ENCODE measurements at places on chromosomes 3 and 15. TPM values are rescaled to one million over a fixed set of nuclear protein-coding genes. Genes with fewer than 3 reads are reported as not detected.

DNA sequence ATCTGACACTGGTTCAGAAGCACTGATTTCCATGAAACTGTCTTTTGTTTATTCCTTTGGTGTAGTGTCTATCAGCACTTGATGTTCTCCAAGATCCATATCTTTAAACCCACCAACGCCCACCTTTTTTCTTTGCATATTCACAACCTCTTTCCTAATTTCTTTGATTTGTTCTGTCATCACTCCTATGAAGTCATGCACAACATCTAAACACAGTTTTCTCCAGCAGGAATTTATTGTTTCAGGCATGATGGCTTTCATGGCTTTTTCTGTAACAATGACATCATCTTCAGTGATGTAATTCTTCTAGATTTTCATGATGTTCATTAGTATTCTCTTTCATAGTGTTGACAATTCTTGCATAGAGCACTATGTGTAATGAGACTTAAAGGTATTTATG, 219.6 kb upstream of the POU1F1 start:
- no peak for DNase-seq

- no peak for DNase-seq
Measured at GRCh38 chr15:55990516-55990915, 2.9 kb downstream of the NEDD4 start.

- DNase-seq = no peak
Measured at GRCh38 chr3:141386126-141386488, 17.8 kb downstream of the ZBTB38 start.

DNA sequence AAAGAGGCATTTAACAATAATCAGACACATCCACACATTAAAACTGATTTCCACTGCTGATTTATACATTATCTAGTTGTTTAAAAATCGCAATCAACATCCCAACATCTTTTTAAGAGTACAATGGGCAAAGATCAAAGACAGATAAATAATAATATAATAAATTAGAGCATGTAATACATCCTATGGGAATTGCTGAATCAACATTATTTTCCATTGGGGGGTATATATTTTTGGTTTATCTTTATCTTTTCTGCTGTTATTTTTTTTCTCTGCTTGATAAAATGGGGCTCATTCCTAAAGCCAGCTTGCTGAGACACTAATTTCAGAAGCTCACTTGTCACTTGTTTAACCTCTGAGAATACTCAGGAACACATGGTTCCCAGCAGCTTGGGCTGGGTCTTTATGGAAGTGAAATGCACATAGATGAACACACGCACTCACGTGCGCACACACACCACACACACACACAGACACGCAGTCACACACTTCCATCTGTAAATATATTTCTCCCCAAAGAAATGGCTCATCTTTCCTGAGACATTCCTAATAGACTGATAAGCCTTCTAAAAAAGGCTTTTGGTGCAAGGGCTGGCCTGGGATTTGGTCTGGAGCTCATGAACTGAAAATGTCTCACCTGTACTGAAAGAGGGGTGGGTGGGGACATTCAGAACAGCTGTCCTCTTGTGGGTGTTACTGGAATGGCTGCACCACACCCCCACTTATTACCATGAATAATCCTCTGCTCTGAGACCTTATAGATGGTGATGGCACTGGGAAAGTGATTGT, 3.5 kb upstream of the PPIB start:
- no peak for DNase-seq

DNA sequence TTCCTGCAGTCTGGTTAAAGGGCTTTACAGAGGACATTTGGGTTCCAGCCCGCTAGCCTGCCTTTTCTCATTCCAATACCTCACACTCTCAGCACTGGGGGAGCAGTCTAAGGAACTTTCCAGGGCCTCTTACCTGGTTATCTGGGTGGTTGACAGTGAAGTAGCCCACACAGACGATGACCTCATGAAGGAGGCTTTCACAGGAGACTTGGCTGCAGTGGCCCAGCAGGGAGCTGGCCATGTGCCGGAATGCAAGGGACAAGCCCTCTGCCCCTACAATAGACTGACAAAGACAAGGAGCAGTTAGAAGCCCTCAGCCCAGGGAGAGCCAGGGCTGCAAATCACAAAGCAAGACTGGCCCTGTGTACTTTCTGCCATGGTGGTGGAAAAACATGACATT, 39.5 kb downstream of the ISL2 start:
- no peak for DNase-seq

GRCh38 chr3:118761291-118761606, 273.4 kb downstream of the IGSF11 start:
- DNase-seq = no peak

DNA sequence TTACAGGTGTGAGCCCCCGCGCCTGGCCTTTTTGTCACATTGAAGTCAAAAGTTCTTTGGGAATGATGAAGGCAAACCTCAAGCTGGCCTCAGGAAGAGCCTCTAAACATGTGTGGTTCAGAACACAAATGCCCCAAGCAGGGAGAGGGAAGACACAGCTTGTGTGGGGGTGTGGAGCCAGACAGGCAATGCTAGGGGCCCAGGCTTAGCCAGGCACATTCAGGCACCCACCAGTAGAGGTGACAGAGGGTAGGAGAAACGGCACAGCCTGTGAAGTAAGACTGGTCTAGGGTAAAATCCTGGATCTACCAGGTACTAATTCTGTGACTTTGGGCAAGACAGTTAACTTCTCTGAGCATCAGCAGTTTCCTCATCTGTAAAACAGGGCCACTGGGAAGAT, 3.5 kb downstream of the HDC start:
- DNase-seq = no peak

DNA sequence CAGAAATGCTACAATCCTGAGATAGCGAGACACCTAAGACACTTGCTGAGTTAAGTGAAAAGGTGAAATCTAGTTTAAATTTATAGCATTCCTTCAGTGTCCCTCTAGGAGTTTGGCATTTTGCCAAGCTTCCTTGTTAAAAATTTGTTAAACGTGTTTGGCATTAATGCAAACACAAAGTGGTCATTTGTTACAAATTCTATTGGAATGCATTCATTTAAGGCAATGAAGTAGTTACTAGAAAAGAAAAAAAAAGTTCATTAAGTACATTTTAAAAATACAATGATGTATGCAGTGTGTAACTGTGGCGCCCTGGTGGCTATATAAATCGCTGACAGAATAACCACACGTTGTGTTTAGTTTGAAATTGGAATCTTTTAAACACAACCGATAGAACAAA, 31.3 kb upstream of the WNT5A start:
- peak; percentile 50 for DNase-seq

- DNase-seq = no peak
Measured at GRCh38 chr3:115843206-115843605, 219.9 kb downstream of the GAP43 start.

GRCh38 chr3:160980740-160981139, 124.4 kb downstream of the B3GALNT1 start:
- DNase-seq = no peak

DNA sequence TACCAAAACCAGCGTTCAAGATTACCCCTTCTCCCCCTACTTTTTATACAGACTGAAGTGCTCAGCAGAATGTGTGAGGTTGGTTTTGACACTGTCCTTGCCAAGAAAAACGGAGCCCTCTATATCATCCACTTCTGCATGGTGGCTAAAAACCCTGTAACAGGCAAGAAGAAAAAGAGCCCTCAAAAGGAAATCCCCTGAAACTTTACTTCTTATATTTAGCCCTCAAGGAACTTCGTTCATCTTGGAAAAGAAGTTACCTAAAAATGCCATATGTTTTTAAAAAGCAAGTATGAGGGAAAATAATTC, 473.6 kb downstream of the FOXP1 start:
- no peak for DNase-seq

ITIH1 gene
- polyA plus RNA-seq = 0.35 TPM

GPX1 gene
- polyA plus RNA-seq = 879 TPM
